ENCODE measurements at places on chromosomes 1 and 21.

DNA sequence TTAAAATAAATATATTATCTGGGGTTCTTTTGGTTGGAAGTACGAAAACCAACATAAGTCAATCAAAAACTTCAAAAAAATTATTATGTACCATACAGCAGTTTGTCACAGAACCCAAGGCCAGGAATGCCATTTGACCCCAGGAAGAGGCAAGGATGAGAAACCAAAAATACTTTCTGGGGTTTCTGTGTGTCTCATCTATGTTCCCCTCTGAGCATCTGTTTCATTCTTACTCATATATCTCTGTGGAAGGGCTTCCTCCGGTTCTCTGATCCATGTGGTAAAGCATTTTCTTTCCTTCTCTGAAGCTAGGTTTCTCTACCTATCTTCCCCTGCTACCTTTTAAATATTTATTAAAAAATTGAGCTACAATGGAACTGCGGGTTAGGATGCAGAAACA is 9.8 kb upstream of the FCRL1 start:
- no peak for DNase-seq

GRCh38 chr1:162859191-162859590 is 1.8 kb downstream of the CCDC190 start:
- DNase-seq: no peak

- DNase-seq: no peak
Observed at GRCh38 chr21:41888749-41889376, 9.7 kb upstream of the PRDM15 start.

- no peak for DNase-seq
Observed at GRCh38 chr1:238312969-238313368, 422.2 kb upstream of the ZP4 start.

GRCh38 chr1:45723248-45723930 is 27.1 kb downstream of the IPP start:
- no peak for DNase-seq

DNA sequence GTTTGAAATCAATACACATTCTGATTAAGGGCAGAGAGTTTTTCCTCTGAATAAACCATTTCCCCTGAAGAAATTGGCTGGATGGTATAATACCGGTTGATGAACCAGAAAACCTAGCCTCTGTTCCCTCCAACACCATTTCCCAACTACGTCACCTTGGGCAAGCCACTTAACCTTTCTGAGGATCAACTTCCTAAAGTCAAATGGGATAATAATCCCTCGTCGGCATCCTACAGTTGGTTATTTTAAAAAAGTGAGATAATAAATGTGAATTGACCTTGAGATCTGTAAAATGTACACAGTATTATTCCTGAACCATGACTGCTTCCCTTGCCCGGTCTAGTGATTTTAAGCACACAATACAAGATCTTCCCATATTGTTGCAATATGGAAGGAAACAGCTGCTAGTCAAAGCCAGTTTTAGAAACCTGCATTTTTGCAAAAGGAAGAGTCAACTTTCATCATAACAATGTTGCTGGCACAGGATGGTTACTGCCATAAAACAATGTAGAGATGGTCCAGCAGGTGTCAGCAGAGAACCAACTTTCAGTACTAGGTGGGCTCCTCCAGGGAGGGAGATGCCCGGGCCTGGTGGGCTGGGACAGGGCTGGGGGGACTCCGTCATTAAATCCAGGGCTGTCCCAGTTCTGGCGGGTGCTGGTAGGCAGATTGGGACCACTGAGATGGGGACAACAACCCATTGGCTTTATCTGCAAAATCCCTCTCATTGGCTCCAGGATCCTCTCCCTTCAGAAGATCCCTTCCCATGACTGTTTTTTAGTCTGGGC is 5.2 kb upstream of the HLX start:
- no peak for DNase-seq

GRCh38 chr1:204684206-204684570 is 1.4 kb downstream of the LRRN2 start:
- DNase-seq: no peak

Data from stimulated activated CD8-positive, alpha-beta memory T cell treated with anti-CD3 and anti-CD28 coated beads, Interleukin-7, amount 100 ng/mL, for 4 hours (primary cell).